Stimulated activated CD4-positive, alpha-beta T cell treated with anti-CD3 and anti-CD28 coated beads, Interleukin-1b, Interleukin-23, amount 100 ng/mL, for 1 hour (primary cell): ENCODE measurements at places on chromosomes 1 and 21.

DNA sequence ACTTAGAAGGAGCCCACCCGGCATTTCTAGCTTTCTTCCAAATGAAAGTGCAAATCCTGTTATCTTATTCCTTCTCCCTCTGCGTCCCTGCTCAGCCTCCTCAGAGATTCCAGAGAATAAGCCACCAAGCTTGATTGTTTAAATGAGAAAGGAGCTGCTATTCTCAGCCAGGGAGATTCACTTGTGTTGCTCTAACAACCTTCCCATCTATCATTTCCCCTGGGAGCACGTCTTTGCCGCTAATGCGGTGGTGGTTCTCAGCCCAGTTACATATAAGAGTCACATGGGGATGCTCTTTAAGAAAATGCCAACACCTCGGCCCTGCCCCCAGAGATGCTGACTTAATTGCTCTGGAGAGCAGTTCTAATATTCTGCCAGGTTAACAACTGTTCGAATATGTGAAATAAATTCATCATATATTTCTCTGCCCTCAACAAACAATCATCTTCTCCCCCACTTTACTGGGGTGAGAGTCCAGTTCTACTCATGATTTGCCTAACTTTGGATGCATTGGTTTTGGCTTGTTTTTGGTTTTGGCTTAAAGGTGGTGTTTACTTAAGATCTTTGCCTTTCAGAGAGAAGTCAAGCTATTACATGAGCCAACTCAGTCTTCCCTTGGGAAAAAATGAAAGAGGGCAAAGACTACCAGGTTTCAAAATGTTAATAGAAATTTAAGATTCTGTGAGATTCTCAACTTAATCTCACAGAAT is 213.9 kb downstream of the SEC16B start:
- DNase-seq: no peak

DNA sequence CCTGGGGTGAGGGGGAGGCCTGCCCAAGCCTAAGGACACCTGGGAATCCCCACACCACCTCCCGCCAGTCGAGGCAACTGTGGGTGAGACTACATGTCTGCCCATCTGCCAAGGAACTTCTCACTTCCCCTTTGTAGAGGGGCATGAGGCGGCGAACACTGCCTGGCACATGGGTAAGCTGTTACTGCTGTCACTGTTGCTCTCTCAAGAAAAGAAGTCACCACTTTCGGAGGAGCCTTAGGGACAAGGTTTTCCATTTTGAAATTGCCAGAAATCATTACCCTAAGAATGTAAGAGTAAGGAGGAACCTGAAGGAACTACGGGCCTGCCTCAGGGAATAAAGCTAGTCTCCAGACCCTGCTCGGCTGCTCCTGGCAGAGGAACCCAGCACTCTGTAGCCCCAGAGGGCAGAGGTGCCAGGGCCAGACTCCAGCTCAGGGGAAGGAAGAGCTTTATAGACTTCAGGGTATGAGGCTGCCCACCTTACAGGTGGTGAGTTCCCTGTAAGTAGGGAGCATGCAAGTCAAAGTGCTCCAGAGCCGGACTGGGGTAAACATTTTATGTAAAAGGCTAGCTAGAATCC is 23.3 kb downstream of the SLC2A1 start:
- DNase-seq: no peak

- DNase-seq: no peak
Measured at GRCh38 chr1:153533689-153534201, 2.0 kb downstream of the S100A6 start.

DNA sequence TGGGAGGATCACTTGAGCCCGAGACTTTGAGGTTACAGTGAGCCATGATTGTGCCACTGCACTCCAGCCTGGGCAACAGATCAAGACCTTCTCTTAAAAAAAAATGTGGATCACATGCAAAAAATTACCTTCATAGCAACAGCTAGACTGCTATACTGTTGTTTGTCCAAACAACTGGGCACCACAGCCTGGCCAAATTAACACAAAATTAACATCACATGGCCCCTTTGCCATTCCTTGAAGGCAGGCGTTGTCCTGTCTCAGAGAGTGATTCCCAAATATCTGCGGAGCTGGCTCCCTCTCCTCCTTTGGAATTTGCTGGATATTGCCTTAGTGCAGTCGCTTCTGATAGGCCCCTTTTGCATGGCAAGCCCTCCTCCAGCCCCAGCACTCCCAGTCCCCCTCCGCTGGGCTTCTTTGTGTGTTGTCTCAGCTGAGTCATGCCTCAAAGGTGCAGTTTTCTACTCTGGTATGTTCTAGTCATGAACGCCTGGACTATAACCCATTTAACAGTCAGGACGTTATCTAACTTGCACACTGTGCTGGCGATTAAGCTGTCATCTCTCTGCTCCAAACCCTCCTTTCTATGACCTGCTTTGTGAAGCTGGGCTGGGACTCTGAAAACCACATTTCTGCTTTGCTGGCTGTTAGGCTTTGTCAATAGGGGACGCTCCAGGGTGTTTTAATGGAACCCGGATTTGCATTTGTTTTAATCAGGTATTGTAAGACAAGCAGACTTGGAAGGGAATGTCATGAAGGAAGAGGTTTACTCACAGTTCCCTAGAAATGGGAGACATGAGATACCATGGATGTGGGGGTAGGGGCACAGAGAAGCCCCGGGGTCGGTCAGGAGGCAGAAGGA is 20.1 kb upstream of the HPCAL4 start:
- DNase-seq: no peak

DNA sequence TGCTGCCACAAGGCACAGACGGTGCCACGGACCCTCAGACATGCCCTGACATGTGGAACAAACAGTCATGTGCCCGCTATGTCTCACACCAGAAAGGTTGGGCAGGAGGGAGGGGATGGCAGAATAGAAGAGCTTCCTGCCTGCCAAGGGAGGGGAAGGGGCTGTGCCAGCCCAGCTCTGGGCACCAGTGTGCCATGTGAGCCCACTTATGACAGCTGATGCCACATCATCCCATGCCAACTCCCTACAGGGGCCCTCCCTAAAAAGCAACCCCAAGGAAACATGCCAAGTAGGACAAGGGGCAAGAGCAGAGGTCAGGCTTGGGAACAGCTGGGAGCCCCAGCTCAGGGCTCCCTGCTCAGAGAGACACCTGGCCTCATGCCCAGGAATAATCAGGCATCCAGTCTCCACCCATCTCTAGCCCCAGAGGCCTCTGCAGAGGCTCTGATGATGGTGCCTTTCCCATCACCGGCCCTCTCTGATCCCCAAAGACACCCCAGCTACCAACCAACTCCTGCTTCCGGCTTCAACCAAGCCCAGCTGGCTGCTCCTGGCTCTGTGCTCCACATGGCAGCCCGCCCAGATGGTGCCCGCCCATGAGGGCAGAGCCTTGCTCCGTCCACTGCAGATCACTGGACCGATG is 10.3 kb downstream of the ADGRB2 start:
- DNase-seq: no peak

DNA sequence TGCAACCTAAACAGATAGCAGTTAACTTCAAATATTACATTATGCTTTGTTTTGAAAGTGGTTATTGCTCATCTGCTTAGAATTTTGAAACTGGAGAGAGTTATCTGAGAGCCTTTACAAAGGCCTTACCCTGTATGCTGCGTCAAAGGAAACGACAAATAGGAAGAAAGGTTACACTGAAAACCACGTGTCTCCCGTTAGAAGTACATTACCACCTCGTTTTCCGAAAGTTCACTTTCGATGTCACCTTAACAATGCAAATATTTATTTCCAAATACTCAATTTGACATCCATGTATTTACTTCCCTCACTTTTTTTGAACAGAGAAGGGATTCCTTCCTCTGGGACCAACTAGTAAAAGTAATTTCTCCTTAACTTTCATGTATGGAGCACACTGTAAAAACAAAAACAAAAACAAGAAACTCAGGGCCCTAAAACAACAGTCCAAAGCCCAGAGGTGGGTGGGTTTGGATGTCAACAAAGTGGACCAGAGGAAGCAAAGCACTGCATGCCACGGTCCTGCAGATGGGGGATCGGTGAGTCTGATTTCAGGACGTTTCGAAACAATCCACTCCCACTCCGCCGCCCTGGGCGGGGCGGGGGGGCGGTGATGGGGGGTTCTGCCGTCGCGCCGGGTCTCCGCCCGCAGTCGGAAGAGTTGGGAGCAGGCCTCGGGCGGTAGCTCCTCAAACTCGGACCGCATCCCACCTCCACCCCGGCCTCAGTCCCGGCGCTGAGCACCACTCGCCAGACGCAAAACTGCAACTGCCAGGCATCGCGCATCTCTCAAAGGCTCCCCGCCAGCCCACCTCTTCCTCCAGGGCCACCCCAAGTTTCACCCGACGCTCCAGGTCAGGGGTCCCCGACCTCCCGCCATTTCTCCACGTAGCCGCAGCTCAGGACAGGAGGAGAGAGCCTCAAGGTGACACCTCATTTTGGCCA is 841 bp downstream of the ADSS2 start:
- DNase-seq: no peak

- no peak for DNase-seq
Measured at GRCh38 chr21:44736291-44737004, 25.1 kb upstream of the TSPEAR start.

GRCh38 chr1:236716160-236716559 is 29.9 kb downstream of the ACTN2 start:
- DNase-seq: no peak

DNA sequence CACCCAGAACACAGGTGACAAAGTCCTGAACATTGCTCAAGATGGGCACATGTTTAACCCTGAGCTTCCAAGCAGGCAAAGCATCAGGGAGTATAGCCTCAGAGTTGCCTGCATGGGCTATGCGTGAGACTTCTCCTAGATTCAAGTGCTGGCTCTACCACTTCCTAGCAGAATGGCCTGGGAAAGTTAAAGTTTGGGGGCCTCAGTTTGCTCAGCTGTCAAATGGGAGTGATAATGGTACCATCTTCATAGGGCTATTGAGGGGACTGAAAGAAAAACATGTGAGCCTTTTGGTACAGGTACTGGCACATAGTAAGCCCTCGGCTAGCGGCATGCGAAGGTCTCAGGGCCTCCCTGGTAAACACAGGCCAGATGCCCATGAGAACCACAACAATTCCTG is 28.0 kb upstream of the SMIM12 start:
- no peak for DNase-seq

DNA sequence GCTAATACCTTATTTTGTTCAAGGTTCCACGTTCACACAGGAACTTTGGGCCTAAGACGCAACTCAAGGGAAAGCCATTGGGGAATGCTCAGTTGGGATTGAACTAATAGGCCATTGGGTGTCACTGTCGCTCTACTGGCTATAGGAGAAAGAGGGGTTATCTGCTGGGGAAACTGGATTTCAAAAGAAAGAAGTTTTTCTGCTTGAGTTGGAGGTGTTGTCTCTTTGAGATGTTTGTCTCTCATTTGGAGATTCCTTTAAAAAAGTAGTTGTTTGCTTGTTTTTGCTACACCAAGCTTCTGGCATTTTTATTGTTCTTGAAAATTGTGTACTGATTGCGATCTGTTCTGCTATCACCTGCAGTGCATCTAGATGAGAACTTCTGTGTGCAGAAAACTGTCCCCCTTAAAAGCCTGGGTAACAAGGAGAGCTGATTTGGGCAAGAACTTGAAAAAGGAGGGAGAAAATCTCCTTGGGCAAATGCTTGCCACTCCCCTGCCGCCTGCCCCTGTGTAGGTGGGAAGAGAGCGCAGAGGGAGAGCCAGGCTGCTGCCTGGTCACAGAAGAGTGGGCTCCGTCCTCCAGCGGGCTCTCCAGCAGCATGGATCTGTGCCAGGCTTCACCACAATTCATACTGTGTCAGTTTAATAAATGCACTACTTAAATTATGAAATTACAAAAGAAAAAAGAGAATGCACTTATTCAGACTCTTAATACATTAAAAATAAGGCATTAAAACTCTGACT is 39.9 kb downstream of the PEX14 start:
- DNase-seq: no peak

DNA sequence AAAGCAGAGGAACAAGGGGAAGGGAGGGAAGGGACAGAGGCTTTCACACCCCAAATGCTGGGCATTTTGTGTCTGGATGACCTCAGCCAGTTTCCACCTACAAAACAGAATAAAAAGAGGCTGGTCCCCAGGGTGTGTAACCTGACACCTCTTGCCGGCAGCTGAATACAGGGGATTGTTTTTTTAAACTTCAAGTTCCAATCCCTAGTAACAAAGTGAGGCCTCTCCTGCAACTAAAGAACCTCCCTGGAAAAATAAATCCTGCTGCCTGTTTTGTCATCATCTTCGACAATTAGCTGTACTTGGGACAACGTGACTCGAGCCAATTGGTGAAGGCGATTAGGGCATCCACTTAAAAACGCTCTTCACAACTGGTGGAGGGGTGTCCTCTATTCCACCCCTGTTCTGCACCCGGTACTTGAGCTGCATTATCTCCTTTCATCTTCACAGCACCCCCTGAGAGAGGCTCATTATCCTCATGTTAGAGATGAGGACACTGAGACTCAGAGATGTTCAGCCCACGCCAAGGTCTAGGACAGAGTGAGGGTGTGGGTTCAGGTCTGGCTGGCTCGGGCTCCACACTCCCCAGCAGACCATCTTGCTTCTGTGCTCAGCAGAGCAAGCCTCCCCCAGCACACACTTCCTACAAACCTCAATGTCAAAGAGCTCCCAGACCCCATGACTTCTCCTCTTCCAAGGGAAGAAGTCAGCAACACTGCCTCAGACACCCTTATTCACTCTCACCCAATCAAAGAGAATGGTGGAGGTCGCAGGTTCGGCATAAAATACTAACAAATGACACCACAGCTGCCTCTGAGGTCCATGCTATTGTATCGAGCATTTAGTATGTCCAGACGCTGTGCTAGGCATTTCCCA is 15.2 kb downstream of the ITPKB start:
- no peak for DNase-seq

DNA sequence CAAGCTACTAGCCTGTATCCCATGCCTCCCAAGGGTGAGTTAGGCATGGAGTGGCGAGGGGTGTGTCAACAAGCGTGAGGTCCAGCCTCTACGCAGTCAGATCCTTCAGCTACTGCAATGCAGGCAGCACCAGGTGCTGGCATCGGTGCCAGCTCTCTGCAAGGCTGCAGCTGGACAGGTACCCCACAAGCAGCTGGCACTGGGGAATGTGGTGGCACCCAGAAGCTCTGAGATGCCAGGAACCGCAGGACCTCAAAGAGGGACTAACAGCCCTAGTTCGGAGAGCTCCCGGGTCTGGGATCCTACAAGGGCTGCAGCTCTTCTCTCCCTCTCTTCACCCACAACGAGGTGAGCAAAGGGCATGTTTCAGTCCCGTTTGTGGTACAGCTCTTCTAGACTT is 974.5 kb downstream of the LTN1 start:
- no peak for DNase-seq

DNA sequence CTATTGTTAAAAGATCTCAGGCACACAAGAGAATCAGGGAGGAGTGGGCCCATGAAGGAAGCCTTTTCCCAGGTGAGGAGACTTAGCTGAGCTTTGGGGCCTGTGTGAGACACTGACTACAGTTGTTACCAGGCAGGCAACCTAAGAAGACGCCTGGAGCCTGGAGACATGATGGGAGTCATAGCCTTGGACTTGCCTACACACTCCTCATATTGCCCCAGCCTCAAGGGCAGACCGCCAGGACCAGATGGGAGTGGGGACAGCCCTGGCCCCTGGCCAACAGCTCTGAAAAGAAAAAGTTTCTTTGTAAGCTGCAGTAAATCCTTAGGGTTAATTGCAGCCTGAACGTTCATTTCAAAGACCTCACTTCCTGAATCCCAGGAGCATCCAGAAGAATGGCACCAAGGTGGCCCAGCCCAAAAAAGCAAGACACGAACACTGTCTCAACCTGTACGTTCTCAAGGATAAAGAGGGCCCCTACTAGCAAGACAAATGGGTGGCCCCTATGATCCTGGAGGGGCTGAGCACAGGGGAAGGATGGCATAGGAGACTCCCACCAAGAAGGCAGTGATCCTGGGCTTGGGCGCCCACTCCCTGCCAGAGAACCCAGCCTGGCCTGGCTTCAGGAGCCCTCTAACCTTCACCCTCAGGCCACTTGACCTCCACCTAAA is 33.2 kb upstream of the BTG2 start:
- DNase-seq: no peak

GRCh38 chr1:39277879-39278278 is 73.4 kb downstream of the MACF1 start:
- no peak for DNase-seq
